ENCODE measurements at places on chromosomes 3 and 15.

DNA sequence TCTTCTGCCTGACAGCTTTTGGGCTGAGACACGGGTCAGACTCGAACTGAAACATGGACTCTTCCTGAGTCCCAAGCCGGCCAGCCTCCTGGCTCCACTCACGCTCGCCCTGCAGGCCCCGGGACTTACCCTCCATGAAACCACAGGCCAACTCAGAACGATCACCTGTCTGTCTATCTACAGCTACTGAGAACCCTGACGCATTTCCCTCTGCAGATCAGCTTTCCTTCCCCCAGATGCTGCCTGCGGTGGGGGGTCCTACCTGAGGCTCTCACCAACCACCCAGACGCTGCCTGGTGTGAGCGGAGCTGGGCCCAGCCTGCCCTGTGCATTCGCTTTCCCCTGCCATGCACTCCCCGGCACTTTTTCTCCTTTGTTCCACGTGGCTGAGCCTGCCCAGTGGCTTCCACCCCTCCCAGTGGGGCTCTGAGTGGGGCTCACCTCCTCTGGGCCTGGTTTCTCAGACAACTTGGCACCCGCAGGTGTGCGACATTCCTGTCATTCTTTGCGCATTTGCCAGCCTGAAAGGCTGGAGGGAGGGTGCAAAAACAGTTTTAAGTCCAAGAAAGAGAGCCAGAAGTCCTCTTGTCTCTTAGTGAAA is 60.2 kb downstream of the PLXNA1 start:
- DNase-seq, result no peak

GRCh38 chr3:53043738-53044137 is 2.1 kb downstream of the SFMBT1 start:
- DNase-seq, result no peak

DNA sequence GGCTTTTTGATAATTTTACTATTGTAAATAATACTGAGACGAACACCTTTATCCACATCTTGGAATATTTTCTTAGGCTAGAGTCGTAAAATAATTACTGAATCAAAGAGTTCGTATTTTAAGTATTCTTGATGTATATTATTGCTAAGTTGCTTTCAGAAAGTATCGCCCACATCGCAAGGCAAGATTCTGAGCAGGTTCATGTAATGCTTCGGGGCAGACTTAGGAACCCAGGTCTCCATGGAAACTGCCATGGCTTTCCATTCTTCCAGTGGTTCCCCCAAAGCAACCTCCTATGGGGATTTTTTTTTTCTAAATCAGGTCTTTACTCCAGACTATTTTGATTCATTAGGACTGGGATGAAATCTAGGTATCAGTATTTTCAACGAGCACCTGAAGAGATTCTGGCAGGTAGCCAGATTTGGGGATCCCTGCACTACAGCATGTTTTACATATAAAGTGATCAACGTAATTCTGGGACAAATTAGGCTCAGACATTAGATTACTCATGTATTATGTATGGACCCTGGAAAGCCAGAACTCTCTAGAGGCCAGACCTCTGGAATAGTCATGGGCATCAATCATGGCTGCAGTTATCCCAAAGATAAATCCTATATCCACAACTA is 86.5 kb downstream of the B3GNT5 start:
- no peak for DNase-seq

DNA sequence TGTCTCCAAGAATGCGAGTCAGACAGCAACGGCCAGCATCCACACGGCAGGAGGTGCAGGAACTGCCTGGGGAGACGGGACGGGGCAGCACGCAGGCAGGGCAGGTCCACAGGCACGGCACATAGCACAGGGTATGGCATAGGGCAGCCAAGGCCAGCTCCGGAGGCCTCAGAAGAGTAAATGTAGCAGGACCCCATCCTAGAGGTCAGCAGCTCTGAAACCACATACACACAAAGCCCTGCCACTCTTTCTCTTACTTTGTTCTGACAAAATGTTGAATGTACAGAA is 26.9 kb downstream of the ZXDC start:
- no peak for DNase-seq

Data from adrenal gland (tissue), 19 donors.